ENCODE measurements at places on chromosomes 13 and 19.

DNA sequence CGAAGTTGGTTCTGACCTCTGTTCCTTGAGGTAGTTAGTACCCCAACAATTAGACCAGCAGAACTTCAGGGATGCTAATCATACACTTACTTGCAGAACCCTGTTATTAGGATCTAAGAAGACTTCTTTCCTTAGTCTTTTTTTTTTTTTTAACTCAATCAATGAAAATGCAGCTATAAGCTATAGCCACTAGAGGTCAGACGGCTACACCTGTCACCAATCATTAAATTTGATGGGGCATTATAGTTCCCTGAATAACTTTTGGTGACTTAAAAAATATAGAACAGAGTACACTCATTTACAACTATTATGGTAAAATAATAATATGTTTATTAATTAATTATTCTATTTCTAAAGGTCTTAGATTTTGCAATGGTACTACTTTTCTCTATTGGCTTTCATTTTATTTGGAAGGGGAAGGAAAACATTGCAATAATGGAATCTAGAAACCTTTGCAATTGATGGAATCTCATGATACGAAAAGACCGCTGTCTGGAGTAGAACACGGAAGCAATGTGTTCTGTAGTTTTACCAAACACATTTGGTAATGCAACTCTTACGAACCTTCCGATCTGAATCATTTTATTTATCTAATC, 483.2 kb downstream of the DIAPH3 start:
- no peak for DNase-seq

DNA sequence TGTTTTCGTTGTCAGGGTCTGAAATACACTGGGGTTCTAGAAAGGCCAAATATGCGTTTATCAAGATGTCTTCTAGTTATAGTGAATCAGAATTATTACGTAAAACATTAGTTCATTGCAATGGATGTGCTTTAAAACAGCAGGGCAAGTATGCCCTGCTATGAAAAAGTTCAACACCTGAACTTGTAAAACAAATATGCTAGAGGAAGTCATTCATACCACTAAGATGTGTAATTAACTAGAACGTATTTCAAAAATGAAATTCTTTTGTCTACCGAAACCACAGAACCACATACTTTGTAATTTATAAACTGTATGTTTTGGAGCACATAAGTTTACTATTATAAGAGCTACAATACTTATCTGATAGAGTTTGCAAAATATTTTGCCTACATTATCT, 266.2 kb downstream of the KCTD12 start:
- no peak for DNase-seq

DNA sequence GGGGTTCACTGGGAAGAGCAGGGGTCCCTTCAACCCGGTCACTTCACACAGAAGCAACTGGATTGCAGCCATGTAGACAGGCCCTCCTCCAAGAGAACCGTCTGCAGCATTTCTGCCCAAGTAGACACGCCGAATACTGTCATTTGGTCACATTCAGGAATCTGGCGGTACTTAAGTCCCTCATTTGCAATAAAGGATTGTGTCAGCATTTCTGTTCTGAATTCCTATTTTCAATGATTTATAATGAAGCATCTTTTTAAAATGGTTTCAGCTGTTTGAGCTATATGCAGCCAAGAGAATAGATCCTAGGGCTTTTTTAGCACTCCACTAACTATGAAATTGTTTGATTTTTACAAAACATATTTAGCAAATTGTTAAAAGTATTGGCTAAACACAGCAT, 143.5 kb upstream of the SOX1 start:
- DNase-seq: no peak

- no peak for DNase-seq
Measured at GRCh38 chr19:8355631-8356402, 8.1 kb upstream of the ANGPTL4 start.

- DNase-seq: no peak
Measured at GRCh38 chr19:1933244-1933643, 7.7 kb upstream of the CSNK1G2 start.

GRCh38 chr19:49851456-49852259, 699 bp downstream of the PTOV1 start:
- peak; percentile 26 for DNase-seq

DNA sequence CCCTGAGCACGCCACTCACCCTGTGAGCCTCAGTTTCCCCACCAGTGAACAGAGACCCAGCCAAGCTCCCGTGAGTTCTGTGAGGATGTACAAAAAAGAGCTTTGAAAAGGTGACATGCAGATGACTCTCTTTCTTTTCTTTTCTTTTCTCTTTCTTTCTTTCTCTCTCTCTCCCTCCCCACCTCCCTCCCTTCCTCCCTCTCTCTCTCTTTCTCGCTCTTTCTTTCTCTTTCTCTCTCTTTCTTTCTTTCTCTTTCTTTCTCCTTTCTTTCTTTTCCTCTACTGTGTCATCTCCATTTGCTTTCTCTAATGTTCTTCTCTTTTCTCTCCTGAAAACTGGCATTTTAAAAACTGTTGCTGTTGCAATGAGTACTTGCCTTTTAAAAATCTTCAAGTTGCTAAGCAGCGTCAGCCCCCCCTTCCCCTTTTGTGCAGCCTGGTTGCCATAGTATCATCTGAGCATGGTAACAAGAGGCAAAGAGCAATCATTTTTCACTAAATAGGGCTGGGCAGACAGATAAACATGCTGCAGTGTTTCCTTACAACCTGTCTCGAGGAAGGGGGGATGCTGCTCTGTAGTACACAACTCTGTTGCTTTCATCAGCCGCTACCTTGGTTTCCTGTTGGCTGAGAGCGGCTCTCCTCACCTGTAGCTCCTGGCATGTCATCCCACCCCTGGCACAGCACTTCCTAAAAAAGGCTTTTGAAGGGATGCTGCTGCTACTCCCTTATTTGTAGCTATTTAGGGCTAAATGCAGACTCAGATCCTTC, 108.7 kb upstream of the MBNL2 start:
- no peak for DNase-seq

- DNase-seq: no peak
Measured at GRCh38 chr19:6708346-6708745, 12.1 kb downstream of the C3 start.

GRCh38 chr13:97328222-97328790, 105.7 kb upstream of the RAP2A start:
- DNase-seq: no peak

- DNase-seq: no peak
Measured at GRCh38 chr13:40974460-40975407, 44.4 kb downstream of the ELF1 start.

DNA sequence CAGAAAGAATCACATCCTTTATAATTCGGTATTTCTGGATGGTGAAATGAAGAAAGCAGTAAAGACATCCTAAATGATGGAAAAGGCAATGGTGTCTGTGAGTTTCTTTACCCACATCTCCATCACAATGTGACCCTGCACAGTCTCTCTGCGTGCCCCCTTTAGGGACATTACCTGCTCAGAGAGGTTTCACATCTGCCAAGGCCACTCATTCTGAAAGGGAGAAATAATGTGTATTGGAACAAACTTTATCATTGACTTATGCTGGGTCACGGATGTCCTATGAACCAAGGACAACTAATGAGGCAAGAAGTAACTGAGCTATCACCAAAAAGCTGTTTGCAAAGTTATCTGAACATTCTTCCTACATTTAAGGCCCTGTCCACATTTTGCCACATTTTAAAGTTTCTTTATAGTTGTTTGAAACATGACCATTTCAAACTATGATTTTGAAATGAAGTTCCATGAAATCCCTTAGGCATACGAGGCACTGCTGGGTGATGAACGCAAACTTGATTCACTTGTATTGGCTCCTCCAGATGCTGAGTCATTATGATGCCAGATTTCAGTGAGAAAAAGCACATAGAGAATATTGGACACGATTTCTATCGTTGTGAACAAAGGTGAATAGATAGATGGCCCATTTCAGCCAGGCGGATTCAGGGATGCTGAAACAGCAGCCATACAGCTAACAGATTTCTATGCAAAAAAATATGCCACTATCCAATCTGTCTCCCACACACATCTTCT, 63.5 kb upstream of the HMGB1 start:
- no peak for DNase-seq

GRCh38 chr13:21883713-21884112, 212.8 kb downstream of the FGF9 start:
- no peak for DNase-seq

- DNase-seq: no peak
Measured at GRCh38 chr19:19480688-19481087, 34.7 kb downstream of the TSSK6 start.

DNA sequence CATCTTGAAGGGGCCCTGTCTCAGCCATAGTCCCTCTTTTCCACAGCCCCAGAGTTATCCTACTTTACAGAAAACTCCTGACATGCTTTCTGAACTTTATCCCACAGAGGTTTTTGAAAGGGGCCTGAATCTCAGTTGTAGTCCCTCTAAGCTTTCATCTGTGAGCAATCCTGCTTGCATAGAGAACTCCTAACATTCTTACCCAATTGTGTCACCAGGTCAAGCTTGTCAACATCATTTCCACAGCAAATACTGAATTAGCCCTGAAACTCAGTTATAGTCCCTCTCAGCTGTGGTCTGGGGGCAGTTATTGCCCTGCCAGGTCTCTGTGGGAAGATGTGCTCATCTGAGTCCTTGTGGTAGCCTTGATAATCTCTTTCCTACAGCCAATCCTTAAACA, 2190.3 kb upstream of the PCDH20 start:
- no peak for DNase-seq

All from T-helper 17 cell (primary cell).